ENCODE measurements at places on chromosomes 13 and 19.

- DNase-seq: peak; percentile 63
These were observed 50.4 kb downstream of the MYO9B start for GRCh38 chr19:17125728-17126677.

DNA sequence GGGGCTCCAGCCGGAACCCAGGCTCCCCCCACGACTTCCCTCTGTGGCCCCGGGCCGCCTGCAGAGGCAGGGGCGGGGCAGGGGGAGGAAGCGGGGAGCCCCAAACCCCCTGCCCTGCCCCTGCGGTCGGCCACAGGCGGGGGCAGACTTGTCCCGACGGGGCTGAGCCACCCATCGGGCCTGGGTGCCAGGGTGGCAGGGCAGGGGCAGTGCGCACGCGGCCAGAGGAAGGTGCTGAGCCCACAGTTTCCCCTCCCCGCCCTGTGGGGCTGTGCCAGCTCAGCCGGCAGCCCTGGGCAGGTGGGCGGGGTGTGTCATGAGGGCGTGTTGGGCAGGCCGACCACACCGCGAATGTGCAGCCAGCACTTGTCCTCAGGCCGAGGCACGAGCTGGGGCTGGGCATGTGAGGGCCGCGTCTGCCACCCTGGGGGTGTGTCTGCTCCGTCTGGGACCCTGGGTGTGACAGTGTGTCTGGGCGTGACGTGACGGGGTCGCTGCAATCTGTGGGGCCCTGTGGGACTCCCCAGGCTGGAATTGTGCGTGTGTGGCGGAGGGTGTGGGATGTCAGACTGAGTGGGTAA is 17.7 kb downstream of the CCDC97 start:
- DNase-seq: peak; percentile 80

GRCh38 chr19:1857648-1858326 is 5.6 kb downstream of the KLF16 start:
- no peak for DNase-seq

DNA sequence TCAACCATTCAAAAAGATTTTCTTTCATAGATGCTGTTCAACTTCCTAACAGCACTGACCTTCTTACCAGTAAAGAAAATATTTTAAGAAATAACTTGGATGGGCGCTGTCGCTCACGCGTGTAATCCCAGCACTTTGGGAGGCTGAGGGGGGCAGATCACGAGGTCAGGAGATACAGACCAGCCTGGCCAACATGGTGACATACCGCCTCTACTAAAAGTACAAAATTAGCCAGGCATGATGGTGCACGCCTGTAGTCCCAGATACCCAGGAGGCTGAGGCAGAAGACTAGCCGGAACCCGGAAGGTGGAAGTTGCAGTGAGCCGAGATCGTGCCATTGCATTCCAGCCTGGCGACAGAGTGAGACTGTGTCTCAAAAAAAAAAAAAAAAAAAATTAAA is 865.7 kb upstream of the SLC10A2 start:
- DNase-seq: no peak

GRCh38 chr13:48201044-48201443 is 32.0 kb upstream of the ITM2B start:
- DNase-seq: no peak

DNA sequence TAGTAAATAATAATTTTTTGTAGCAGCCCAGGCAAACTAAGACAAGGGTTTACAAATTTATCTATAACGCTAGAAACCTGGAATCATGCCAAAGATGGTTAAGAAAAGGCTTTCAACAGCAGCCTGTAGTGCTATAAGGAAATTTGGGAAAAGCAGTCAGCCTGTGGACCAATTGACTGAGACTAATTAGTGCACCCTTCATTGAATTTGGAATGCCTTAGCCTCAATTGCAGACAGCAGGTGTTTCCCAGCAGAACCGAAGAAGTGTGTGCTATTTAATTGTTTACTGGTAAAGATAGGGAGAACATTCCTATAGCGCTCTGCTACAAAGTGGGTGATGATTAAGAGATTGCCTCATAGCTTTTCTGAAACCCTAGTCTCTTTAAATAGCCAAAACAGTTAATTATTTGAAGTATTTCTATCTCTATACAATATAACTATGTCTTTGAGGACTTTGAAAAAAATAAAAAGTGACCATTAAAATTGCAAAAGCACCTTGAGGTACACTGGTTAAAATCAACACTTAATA is 1884.3 kb upstream of the PCDH20 start:
- DNase-seq: no peak

DNA sequence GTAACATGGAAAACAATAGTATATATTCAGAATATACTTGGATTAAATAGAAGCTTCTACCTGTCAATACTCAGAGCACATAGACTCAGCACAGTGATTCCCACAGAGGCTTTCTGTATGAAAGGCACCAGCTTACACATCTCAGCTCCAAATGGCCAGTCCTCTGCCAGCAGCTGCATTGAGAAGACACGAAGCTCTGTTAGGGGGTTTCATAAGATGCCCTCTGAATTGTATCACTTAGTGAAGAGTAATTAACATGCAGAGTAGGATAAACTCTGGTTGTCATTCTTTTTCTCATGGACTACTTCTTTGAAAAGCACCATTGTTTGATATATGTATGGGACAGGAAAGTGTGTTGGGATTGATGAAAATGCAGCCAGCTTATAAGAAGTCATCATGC is 15.2 kb downstream of the EDNRB start:
- no peak for DNase-seq

GRCh38 chr13:43631106-43631505 is 155.7 kb downstream of the ENOX1 start:
- DNase-seq: no peak

- DNase-seq: no peak
These were observed 10.6 kb downstream of the ERICH6B start for GRCh38 chr13:45604892-45605291.

GRCh38 chr13:23159760-23160637 is 20.8 kb upstream of the SGCG start:
- no peak for DNase-seq

GRCh38 chr19:30516531-30516930 is 144.3 kb downstream of the ZNF536 start:
- no peak for DNase-seq

- no peak for DNase-seq
These were observed 115.3 kb downstream of the TBC1D4 start for GRCh38 chr13:75366380-75367280.

DNA sequence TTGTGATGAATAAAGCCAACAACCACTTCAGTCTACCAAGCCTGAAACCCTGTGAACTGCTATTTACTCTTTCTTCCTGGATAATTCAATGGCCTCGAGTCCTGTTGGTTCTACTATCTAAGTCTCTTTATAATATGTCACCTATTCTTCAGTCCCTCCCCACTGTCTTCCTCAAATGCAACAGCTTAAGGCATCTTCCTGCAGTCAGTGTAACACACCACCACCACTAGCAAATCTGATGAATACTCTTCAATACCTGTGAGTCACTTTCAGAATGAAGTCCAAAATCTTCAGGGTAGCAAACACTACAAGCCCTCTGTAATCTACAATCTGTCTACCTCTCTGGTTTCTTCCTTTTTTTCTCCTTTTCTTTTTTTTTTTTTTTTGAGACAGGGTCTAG is 32.9 kb downstream of the ZDHHC20 start:
- DNase-seq: no peak

GRCh38 chr13:35552172-35552844 is 75.8 kb upstream of the MAB21L1 start:
- no peak for DNase-seq

GRCh38 chr13:99027260-99027659 is 49.4 kb upstream of the DOCK9 start:
- DNase-seq: no peak

DNA sequence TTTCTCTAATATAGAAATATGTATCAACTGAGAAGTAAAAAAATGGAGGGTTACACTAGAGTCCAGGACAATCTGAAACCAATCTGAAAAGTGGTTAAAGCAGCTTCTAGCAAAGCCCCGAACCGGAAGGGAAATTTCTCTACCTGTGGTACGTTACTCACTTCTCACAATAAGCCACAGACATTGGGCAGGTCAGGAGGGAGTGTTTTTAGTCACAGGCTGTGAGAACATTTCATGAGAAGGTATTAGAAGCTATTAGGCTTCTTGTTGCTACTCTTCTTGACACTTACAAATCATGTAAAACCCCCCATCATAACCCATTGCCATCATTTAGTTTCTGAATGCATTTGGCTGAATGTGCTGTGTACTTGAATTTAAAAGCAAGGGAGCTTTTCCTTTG is 120.9 kb downstream of the NUFIP1 start:
- DNase-seq: no peak

GRCh38 chr13:85631801-85632200 is 167.4 kb downstream of the SLITRK6 start:
- no peak for DNase-seq

All from T-helper 1 cell (primary cell).